ENCODE measurements at places on chromosomes 11 and 22.

GRCh38 chr11:35138943-35139721 lies at the start of gene CD44:
Gene CD44 (plus strand): TSS chr11:35139171. CDS start chr11:35139304, 133 bp downstream.
- DNase-seq, result peak; percentile 81

DNA sequence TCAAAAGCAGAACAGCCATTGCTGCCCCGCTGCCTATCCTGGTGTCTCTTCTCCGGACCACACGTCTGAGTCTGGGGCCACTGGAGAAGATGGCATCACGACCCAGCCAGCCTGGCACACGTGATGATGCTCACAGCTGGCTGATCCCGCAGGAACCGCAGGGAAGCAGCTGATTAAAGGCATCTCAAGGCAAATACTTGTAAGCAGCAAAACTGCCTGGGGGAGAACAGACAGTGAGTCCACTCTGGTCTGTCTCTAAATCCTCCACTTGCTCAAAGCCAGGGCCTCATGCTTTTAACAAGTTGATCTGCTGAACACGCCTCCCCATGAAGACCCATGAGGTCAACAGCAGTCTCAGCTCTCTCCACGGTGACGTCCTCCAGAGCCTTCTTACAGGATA lies 108.6 kb downstream of the BRD1 start:
- no peak for DNase-seq

GRCh38 chr22:44455963-44456358 lies 42.1 kb downstream of the RTL6 start:
- DNase-seq, result no peak

- DNase-seq, result no peak
Observed at GRCh38 chr11:85170184-85170583, 457.0 kb downstream of the DLG2 start.

DNA sequence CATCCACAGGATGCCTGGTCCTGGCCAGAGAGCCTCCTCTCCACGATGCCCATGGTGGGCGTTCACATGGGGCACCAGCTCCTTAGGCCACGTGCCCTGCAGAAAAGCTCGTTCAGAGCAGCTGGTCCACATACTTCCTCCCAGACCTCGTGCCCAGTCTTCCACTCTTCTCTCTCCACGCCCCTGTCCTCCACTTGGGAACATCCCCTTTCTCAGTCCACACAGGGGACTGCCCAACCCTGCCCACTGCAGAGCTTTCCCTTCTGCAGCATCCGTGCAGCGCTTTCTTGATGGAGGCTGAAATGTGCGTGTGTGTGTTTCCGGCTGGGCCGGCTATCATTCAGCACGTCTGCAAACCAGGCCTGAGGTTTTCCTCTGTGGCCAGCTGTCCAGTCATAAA lies 11.3 kb downstream of the TPCN2 start:
- no peak for DNase-seq

GRCh38 chr22:32050678-32051515 lies 7.8 kb downstream of the SLC5A1 start:
- peak; percentile 42 for DNase-seq

- no peak for DNase-seq
Observed at GRCh38 chr11:62777389-62777788, 6.2 kb downstream of the TAF6L start.

DNA sequence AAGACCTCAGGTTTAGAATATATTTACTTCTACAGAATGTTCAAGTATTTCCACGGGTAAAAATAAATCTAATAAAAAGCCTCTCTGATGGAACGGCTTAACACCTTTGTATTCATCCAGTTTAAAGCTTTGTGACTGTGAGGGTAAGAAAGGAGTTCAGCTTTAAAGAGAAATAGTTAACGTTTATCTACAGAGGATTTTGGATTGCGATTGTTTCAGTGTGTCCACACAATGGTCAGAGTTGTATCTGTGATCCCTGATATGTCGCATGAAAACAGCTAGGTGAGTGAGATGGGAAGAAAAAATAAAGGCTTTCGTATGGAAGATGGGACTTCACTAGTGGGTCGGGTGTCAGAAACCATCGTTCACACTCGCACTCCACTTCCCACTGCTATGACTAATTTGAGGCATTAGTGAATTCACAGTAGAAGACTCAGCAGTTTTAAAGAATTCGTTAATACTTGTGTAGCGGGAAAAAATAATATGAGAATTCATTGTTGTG lies 1.6 kb downstream of the APLP2 start:
- no peak for DNase-seq

DNA sequence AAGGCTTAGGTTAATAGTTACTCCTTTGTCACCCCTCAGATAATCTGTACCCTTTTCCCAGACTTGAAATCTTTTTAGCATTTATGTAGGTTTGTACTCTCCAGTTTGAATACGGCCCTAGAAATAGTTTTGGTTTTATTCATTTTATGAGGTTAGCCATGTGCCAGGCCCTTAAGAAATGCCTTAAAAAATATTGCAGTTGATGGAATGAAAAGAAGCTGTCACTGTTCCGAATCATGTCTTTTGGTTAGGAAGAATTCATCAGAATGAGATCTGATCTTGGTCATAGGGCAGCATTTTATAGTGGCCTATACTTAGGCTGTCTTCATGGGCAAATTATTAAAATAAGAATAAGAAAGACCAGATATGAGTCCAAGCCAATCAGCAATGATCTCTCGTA lies 14.8 kb upstream of the PRSS23 start:
- DNase-seq, result no peak

GRCh38 chr22:17214416-17215043 lies 4.7 kb downstream of the ADA2 start:
- DNase-seq, result no peak

DNA sequence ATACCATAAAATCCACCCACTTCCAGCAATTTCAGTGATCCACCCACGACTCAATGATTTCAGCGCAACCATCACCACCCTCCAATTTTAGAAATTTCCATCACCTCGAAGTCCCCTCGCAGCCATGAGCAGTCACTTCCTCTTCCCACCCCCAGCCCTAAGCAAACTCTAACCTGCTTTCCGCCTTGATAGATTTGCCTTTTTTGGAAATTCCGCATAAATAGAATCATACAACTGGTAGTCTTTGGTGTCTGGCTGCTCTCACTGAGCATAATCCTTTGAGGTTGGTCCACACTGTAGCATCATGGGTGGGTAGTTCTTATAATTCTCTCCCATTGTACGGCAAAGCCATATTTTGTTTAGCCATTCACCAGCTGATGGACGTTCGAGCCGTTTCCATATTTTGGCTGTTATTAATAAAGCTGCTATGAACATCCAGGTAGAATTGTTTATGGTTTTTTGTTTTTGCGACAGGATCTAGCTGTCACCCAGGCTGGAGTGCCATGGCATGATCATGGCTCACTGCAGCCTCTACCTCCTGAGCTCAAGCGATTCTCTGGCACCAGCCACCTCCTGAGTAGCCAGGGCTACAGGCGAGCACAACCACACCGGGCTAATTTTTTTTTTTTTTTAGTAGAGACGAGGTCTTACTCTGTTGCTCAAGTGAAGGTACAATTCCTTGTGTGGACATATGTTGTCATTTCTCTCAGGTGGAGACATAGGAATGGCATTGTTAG lies 16.0 kb downstream of the PIM3 start:
- DNase-seq, result peak; percentile 57

DNA sequence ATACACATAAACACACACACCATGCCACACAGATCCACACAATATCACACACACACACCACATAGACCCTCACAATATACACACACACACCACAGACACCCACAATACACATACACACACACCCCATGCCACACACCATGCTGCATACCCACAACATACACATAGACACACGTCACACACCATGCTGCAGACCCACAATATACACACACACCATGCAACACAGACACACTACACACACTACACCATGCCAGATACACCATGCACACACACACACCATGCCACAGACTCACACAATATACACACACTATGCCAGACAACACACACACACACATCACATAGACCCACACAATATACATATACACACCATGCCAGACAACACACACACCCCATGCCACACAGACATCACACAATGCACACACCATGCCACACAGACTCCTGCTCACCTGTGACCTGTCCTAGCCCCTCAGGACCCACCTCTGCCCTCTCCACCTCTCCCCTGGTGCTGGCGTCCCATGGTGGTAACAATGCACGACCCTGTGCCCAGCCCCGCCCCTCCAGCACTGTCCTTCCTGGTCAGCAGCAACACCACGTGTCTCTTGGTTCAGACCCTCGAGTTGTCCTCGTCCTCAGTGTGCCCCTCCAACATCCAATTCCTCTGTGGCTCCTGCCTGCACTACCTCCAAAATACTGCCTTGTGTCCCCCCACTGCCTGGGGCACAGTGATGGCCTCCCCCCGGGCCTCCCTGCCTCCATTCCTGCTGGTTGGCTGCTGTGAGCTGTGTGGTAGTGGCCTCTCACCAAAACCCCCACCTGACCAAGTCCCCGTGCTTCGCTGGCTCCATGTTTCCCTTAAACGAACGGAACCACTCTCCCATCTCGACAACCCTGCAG lies 23.7 kb upstream of the RFPL3 start:
- DNase-seq, result no peak

DNA sequence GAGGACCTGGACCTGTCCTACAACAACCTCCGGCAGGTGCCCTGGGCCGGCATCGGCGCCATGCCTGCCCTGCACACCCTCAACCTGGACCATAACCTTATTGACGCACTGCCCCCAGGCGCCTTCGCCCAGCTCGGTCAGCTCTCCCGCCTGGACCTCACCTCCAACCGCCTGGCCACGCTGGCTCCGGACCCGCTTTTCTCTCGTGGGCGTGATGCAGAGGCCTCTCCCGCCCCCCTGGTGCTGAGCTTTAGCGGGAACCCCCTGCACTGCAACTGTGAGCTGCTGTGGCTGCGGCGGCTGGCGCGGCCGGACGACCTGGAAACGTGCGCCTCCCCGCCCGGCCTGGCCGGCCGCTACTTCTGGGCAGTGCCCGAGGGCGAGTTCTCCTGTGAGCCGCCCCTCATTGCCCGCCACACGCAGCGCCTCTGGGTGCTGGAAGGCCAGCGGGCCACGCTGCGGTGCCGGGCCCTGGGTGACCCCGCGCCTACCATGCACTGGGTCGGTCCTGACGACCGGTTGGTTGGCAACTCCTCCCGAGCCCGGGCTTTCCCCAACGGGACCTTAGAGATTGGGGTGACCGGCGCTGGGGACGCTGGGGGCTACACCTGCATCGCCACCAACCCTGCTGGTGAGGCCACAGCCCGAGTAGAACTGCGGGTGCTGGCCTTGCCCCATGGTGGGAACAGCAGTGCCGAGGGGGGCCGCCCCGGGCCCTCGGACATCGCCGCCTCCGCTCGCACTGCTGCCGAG lies 1.5 kb downstream of the LRFN4 start:
- no peak for DNase-seq

- no peak for DNase-seq
Observed at GRCh38 chr11:74691755-74692154, 39.5 kb downstream of the CHRDL2 start.

- DNase-seq, result no peak
Observed at GRCh38 chr11:121250843-121251242, 41.7 kb upstream of the SC5D start.

DNA sequence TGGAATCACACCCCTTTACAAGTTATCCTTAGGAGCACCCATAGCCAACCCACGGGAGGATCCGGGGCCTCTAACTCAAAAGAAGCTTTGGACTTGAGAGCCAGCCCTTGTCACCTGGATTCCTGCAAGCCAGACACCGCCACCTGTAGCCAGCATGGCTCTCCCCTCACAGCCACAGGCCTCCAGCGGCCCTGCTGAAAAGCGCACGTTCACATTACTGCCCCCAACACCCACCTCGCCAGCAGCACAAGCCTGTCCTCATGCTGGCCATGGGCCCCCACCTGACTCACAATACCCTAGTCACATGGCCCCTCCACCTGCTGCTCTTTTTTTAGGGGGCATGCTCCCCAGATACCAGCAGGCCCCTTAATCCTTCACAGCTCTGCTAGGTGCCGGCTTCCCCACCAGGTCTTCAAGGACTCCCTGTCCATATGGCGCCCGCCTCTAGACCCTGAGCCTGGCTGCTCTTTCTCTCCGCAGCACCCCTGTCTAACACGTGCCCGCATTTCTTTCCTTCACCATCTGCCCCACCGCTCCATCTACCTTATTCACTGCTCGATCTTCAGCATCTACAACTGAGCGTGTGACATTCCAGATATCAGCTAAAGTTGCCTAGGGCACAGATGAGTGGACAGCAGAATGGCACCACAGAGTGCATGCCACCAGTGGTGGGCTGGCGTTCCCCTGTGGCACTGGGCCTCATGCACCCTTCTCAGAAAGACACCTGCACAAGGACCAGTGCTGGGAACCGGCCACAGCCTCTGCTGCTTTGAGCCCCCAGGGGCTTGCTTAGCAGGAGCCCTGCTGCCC lies 6.6 kb downstream of the CARS1 start:
- no peak for DNase-seq

DNA sequence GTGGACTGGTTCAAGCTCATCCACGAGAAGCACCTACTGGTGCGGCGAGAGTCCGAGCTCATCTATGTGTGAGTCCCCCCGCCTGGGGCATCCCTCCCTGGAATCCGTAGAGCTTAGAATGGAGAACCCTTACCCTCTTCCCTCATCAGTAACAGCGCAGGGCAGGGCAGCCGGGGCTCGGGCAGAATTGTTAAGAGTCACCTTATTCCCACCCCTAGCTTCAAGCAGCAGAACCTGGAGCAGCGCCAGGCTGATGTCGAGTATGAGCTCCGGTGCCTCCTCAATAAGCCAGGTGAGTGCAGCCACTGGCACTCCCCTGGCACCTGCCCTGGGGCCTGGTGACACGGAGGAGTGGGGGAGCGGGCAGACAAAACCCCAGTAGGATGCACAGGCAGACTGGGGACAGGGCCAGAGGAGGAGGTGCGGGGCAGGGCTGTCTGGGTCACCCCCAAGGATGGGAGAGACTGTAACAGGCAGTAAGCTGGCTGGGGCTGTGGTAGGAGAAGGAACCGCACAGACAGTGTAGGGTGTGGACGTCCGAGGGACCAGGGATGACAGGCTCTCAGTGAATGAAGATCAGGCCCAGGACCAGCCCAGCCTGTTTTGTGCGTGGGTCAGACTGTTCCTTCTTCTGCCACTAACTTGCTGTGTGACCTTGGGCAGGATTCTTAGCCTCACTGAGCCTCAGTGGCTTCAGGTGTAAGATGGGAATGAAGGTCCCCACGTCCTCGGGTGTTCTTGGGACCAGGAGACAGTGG lies 20.4 kb downstream of the C22orf23 start:
- no peak for DNase-seq

DNA sequence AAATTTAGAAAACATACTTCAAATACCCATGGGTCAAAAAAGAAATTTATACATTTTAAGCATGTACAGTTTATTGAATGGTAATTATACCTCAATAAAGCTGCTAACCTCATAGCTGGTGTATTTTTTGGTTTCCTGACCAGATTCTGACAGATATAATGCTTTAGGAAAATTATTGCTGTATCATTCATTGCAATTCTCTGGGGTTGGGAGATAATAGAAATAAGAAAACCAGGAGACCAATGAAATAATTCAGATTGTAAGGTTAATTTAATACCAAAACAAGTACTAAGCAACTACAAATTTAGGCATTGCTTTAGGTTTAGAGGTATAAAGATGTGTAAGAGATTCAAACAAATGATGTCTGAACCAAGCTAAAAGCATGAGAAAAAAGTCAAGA lies 120.1 kb downstream of the ENTHD1 start:
- no peak for DNase-seq

GRCh38 chr11:15169815-15170551 lies 55.3 kb downstream of the INSC start:
- no peak for DNase-seq

GRCh38 chr11:17385492-17385891 lies 3.0 kb downstream of the KCNJ11 start:
- DNase-seq, result no peak

GRCh38 chr11:12200279-12200990 lies 90.0 kb downstream of the MICAL2 start:
- DNase-seq, result no peak
